ENCODE measurements at places on chromosomes 12 and 14.

GRCh38 chr14:28468191-28469151 is 298.1 kb upstream of the FOXG1 start:
- no peak for DNase-seq

GRCh38 chr12:3261782-3262359 is 184.7 kb downstream of the TSPAN9 start:
- DNase-seq, result no peak

- no peak for DNase-seq
These were observed 18.0 kb upstream of the NRDE2 start for GRCh38 chr14:90349739-90350138.

DNA sequence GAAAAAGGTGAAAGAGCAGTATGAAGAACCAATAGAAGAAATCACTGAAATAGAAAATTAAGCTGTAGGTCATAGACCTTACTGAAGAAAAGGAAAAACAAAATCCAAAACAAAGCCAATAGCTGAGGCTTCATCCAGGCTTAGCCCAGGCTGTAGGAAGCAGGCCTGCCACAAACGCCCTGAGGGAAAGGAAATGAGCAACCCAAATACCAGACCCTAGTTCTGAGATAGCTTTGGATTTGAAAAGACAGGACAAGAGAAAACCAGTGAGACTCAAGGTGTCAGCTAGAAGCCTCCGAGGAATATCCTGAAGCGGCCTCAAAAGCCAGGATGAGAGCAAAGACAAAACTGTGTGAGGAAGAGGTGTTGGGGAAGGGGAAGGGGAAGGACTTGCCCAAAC is 79.2 kb downstream of the FERMT2 start:
- DNase-seq, result peak; percentile 63

GRCh38 chr12:76158518-76159321 is 74.2 kb upstream of the NAP1L1 start:
- DNase-seq, result peak; percentile 83

DNA sequence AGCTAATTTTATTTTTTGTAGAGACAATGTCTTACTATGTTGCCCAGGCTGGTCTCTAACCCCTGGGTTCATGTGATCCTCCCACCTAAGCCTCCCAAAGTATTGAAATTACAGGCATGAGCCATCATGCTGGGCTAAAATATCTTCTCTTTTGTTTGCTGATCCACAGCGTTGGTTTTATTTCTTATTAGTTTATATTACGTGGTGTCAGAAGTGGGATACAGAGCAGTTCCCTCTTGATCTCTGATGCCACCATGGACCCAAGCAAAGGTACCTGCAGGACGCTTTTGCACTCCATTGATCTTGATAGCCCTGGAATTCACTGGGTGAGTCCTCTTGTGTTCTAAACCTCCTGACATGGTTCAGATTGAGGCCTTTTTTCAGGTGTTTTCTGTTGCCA is 43.8 kb upstream of the RESF1 start:
- no peak for DNase-seq

DNA sequence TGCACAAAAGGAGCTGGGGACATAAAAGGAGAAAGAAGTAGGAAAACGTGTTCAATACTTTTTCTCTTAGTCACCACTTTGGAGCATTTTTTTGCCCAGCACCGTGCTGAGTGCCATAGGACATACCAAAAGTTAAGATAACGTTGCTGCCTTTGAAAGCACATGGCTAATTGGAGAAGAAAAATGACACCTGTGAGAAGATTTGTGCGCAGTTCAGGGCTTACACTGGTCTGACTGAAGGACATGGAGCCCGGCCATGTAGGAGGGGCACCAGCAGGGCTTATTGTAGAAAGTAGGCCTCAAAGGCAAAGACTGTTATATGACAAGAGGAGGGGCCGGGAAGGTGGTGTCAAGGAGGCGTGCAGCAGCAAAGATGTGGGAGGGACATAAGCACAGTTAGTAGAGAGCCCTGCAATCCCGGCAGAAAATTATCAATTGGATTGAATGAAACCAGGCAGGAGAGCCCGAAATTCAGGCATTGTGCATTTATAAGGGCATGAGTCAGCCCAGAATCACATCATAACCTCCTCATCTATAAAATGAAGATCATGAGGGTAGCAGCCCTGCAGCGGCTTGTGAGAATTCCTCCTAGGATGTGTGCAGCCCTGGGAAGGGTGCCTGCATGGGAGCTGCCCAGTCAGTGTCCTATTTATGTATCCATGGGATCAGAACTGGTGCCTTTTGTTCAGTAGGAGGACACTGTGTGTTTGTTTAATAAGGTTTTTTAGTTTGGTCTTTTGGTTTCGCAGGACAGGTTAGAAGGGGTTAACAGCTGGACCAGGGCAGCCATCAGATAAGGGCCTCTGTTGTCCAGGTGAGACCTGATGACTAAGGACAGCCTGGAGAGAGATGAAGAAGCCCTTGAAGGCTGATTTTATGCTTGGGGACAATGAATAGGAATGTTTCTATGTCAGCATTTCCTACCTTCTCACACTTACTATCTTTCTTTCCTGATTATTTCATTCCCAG is 122.4 kb downstream of the GPR135 start:
- DNase-seq, result no peak

DNA sequence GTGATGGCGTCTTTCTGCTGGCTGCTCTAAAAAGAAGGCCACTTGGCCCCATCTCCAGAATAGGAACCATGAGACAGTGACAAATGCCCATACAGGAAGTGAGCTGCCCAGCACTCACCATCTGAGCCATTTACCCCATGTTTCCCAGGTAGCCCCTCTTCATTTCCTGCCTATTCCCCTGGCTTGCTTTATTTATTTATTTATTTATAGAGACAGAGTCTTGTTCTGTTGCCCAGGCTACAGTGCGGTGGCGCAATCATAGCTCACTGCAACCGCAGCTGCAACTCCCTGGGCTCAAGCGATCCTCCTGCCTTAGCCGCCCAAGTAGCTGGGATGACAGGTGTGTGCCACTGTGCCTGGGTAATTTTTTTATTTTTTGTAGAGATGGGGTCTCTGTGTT is 71.2 kb downstream of the RIN3 start:
- no peak for DNase-seq

DNA sequence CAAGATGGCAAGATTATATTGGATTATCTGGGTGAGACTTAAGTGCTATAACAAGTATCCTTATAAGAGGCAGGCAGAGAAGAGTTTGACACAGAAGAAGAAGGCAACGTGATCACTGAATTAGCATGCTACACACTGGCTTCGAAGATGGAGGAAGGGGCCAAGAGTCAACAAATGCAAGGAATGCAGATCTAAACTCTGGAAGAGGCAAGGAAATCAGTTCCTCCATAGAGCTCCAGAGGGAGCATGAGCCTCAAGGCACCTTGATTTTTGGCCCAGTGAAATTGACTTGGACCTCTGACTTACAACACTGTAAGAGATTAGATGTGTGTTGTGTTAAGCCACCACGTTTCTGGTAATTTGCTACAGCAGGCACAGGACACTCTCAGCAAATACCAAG is 536.4 kb upstream of the SEL1L start:
- DNase-seq, result no peak
